Kidney (tissue), 22 donors: ENCODE measurements at places on chromosomes 3 and 15.
A peak's percentile ranks its signal among the peaks of the same experiment; 100 is the strongest.

GRCh38 chr3:149018247-149018646 is 26.9 kb downstream of the GYG1 start:
- no peaks in the 10 kb centered on the region for H3K36me3 ChIP-seq
- H3K27ac ChIP-seq: no peak overlapping the region
- no peak for DNase-seq
- no peak overlapping the region for H3K4me3 ChIP-seq
- H3K27me3 ChIP-seq: no peaks in the 10 kb centered on the region

GRCh38 chr3:101216710-101217465 is 103.5 kb downstream of the IMPG2 start:
- no peaks in the 10 kb centered on the region for H3K27me3 ChIP-seq
- no peak overlapping the region for H3K4me3 ChIP-seq
- no peaks in the 10 kb centered on the region for H3K36me3 ChIP-seq
- no peak overlapping the region for H3K27ac ChIP-seq
- no peaks in the 10 kb centered on the region for H3K4me1 ChIP-seq
- DNase-seq: no peak

DNA sequence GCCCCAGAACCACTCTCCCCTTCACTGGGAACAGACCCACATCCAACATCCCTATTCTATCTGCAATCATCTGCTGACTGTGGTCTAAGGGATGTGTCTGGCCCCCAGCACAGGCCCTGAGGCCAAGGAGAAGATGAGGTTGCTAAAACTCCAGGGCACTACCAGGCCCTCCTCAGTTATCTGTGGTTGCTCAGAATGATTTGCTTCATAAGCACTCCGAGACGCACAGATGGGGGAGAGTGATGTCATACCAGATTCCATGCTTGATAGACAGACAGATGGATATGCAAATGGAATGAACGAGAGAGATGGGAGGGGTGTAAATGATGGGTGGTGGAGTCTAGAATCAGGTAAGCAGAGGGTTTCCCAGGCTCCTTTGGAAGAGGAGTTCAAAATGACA is 57.8 kb downstream of the CEMIP start:
- no peaks in the 10 kb centered on the region for H3K4me1 ChIP-seq
- DNase-seq: no peak
- no peak overlapping the region for H3K27ac ChIP-seq
- H3K4me3 ChIP-seq: no peak overlapping the region

- H3K4me1 ChIP-seq: no peaks in the 10 kb centered on the region
- no peak overlapping the region for H3K27ac ChIP-seq
- no peaks in the 10 kb centered on the region for H3K36me3 ChIP-seq
- no peak overlapping the region for H3K4me3 ChIP-seq
- no peaks in the 10 kb centered on the region for H3K27me3 ChIP-seq
Measured at GRCh38 chr15:69830430-69830829, 267.3 kb downstream of the TLE3 start.

DNA sequence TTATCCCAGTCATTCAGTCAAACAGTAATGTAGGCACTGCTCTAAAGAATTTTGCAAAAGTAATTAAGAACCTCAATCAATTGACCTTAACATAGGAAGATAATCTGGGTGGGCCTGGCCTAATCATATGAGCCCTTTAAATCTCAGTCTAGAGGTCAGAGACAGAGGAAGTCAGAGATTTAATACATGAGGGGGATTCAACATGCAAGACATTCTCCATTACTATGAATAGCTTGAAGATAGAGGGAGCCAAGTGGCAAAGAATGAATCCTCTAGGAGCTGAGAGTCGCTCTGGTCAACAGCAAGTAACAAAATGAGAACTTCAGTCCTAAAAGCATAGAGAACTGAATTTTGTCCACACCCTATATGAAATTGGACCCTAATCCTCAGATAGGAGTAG is 39.0 kb upstream of the MBNL1 start:
- DNase-seq: no peak
- no peaks in the 10 kb centered on the region for H3K4me1 ChIP-seq
- no peaks in the 10 kb centered on the region for H3K27me3 ChIP-seq
- H3K27ac ChIP-seq: no peak overlapping the region
- H3K36me3 ChIP-seq: no peaks in the 10 kb centered on the region
- no peak overlapping the region for H3K4me3 ChIP-seq

DNA sequence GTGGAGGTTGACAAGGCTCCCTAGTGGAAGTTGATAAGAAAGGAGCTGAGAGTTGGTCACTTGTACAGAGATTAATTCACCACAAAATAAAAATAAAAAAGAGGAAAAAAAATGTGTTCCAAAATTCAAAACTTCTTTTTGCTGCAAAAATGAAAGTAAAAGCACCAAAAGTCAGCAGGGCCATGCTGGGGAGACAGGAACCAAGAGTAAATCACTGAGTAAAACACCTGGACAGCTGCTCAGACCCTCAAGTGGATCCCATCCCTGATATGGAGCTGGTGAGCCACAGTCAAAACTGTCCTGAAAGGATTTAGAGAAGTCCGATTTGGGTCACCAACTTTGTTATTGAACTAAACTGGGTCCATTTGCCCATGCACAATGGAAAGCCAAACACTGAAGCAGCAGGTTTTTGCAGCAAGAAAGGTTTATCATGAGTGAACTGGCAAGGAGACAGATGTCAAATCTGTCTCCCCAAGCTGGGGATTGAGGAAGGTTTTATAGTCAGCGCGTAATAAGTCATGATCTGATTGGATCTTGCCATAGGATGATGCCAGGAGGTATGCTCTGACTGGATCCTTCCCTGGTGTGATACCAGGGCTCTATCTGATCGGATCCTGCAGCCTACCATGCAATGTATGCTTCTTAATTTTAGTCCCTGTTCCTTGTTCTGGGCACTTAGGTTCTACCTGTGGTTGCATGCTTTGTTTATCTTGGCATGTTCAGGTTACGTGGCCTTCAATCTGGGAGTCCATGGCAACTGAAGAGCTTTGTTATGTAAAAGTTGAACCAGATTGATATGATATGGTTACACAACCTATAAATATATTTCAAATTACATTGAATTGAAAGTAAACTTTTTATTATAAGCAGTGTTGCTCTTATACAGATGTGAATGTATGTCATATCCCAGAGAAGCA is 313.2 kb downstream of the POLQ start:
- no peak overlapping the region for H3K27ac ChIP-seq
- H3K36me3 ChIP-seq: no peaks in the 10 kb centered on the region
- H3K4me3 ChIP-seq: no peak overlapping the region
- H3K27me3 ChIP-seq: no peaks in the 10 kb centered on the region
- no peak for DNase-seq

GRCh38 chr3:127749361-127749760 is 73.0 kb downstream of the MGLL start:
- no peak overlapping the region for H3K4me3 ChIP-seq
- no peak for DNase-seq
- no peaks in the 10 kb centered on the region for H3K36me3 ChIP-seq
- no peaks in the 10 kb centered on the region for H3K27me3 ChIP-seq
- peaks cover 9% of the 10 kb centered on the region for H3K4me1 ChIP-seq

DNA sequence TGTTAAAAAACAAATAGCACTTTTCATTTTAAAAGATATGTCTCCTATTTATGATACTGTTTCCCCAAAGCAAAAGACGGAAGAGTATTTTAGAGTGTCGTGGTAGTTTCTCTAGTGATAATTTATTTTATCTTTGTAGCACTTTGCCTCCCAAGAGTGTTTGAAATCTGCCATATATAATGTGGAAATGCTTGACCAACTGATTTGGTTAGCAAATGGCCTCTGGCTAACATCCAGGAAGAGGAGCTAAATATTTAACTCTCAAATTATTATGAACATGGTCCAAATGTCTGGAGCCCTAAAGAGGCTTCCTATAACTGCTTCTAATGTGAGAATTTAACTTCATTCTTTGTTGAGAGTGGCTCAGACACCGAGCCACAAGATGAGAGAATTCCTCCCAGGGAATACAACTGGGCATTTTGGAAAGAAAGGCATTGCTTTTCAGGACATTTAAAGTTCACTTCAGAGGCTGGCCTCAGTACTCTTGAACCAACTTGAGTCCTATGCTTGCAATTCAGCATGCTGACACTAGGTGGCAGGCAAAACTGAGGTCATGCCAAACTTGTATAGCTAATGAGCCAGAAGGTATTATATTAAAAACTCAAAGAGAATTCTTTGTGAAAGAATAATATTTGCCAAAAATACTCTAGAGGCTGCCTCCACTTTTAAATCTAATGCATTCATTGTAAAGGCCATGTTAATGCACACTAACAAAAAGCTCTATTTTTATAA is 104.5 kb downstream of the RARB start:
- no peak overlapping the region for H3K4me3 ChIP-seq
- no peaks in the 10 kb centered on the region for H3K27me3 ChIP-seq
- H3K27ac ChIP-seq: no peak overlapping the region
- no peaks in the 10 kb centered on the region for H3K36me3 ChIP-seq

- H3K4me3 ChIP-seq: no peak overlapping the region
- no peaks in the 10 kb centered on the region for H3K36me3 ChIP-seq
- no peak for DNase-seq
- no peak overlapping the region for H3K27ac ChIP-seq
- no peaks in the 10 kb centered on the region for H3K27me3 ChIP-seq
Measured at GRCh38 chr3:66831931-66832330, 166.2 kb upstream of the KBTBD8 start.

DNA sequence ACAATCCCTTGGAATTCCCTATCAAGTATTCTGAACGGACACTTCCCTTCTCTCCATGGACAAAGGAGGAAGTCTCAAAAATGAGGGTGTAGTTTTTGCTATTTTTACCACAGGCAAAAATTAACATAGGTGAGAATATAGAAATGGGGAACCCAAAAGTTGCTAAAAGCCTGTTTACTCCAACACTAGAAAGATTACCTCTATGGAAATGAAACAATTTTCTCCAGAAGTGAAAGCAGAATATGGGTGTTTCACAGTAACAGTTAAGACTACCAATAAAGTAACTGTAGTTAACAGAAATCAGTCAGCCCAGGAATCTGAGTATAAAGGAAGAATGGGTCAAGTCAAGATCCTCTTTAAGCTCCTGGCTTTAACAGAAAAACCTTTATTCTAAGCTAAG is 9.3 kb downstream of the TRA2B start:
- peaks cover 3% of the 10 kb centered on the region for H3K36me3 ChIP-seq
- peak overlapping the region; percentile 14 for H3K27ac ChIP-seq
- H3K4me3 ChIP-seq: peak overlapping the region; percentile 2
- H3K27me3 ChIP-seq: no peaks in the 10 kb centered on the region

- no peaks in the 10 kb centered on the region for H3K27me3 ChIP-seq
- no peak for DNase-seq
- no peak overlapping the region for H3K4me3 ChIP-seq
- no peaks in the 10 kb centered on the region for H3K36me3 ChIP-seq
- H3K4me1 ChIP-seq: peaks cover 6% of the 10 kb centered on the region
Measured at GRCh38 chr15:80503319-80503952, 99.3 kb downstream of the ARNT2 start.

- no peak for DNase-seq
- no peaks in the 10 kb centered on the region for H3K27me3 ChIP-seq
- H3K36me3 ChIP-seq: no peaks in the 10 kb centered on the region
- peak overlapping the region; percentile 2 for H3K4me3 ChIP-seq
- H3K27ac ChIP-seq: no peak overlapping the region
Measured at GRCh38 chr3:100047455-100048141, 66.7 kb downstream of the FILIP1L start.

DNA sequence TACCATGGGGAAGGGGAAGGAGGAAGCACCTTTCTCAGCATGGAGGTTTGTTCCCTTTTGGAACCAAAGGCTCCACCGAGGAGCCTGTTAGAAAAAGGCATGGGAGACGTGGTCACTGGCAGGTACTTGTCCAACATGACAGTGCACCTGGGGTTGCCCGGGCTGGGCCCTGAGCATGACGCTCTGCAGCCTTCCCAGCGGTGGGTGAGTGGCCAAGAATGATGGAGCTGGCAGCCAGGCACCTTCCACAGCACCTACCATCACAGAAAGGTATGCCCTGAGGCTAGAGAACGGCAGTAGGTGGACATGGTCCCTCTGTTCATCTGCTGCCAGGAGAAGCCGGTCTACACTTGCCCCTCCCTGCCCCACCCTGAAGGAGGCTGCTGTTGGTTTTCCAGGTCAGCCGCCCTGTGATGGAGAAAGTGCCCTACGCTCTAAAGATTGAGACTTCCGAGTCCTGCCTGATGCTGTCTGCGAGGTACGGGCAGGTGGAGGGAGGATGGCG is 29.0 kb upstream of the NR2C2 start:
- H3K27ac ChIP-seq: no peak overlapping the region
- H3K27me3 ChIP-seq: no peaks in the 10 kb centered on the region
- H3K4me3 ChIP-seq: no peak overlapping the region
- H3K4me1 ChIP-seq: no peaks in the 10 kb centered on the region

- H3K36me3 ChIP-seq: no peaks in the 10 kb centered on the region
- DNase-seq: no peak
- no peak overlapping the region for H3K27ac ChIP-seq
Measured at GRCh38 chr3:101212730-101213129, 107.6 kb downstream of the IMPG2 start.

GRCh38 chr3:19471138-19471537 is 322.8 kb downstream of the KCNH8 start:
- no peak overlapping the region for H3K27ac ChIP-seq
- no peaks in the 10 kb centered on the region for H3K36me3 ChIP-seq
- no peak overlapping the region for H3K4me3 ChIP-seq
- no peaks in the 10 kb centered on the region for H3K27me3 ChIP-seq
- no peaks in the 10 kb centered on the region for H3K4me1 ChIP-seq
- DNase-seq: no peak

DNA sequence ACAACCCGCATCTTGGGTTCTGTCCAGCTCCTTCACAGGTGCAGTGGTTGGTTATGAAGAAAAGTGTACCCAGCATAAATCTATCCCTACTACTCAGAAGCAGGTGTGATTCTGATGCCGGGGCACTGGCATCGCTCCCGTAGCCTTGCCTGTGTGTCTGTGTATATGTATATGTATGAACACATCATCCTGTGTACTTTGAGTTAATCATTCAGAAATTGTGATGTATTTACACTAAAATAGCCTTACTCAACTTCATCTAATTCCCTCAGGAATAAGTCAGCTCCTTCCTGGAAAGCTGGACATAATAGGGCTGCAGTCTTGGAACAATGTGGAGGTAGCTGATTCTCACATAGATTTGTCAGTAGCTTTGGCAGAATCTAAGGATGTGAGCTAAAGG is 6.7 kb upstream of the ZBED2 start:
- no peaks in the 10 kb centered on the region for H3K36me3 ChIP-seq
- H3K27ac ChIP-seq: no peak overlapping the region
- no peak for DNase-seq
- H3K27me3 ChIP-seq: no peaks in the 10 kb centered on the region

DNA sequence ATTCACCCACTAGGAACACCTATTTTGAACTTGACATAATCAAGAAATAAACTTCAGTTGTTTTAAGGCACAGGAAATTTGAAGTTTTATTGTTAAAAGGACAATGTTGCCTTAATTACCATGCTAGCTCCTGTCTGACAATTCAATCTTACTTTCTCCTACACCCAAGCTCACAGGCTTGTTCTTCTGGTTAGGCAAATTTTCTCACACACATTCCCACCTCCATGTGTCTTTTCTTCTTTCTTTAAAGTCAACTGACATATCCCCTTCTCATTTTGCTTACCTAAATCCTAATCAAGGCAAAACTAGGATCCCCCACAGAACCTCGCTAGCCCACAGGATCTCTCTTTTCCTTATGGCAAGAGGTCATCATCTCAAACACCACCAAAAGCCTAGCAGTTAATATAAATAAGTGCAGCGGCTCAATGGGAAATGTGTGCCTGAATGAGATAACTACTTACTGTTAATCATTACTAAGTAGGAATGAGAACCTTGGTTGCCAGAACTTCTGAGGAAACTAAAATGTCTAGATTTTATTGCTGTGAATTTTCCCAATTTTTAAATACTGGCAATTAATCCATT is 189.3 kb downstream of the PLCH1 start:
- H3K27me3 ChIP-seq: no peaks in the 10 kb centered on the region
- DNase-seq: no peak
- H3K4me3 ChIP-seq: peak overlapping the region; percentile 38
- H3K27ac ChIP-seq: peak overlapping the region; percentile 75
